ENCODE measurements at places on chromosomes 5 and 9.

DNA sequence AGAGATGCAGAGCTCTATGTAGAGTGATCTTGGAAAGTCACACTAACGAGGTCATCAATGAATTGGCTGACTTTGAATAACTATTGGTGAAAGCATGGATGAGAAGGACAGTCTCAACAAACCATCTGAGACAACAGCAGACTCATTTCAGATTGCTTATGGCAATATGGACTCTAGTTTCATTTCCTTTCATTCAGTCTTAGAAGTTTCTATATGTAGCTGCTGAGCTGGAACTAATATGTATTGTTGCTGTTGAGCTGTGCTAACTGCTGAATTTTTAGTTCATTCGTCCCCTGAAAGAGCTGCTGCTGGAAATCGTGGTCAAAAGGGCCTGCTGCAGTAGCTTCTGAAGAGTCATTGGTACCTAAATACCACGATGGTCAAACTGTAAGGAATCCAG, 31.3 kb downstream of the TNFSF15 start:
- DNase-seq, result no peak

- no peak for DNase-seq
These were observed 205.4 kb upstream of the PCSK5 start for GRCh38 chr9:75685062-75685461.

GRCh38 chr5:154388842-154389241, 57.0 kb upstream of the SAP30L start:
- no peak for DNase-seq

DNA sequence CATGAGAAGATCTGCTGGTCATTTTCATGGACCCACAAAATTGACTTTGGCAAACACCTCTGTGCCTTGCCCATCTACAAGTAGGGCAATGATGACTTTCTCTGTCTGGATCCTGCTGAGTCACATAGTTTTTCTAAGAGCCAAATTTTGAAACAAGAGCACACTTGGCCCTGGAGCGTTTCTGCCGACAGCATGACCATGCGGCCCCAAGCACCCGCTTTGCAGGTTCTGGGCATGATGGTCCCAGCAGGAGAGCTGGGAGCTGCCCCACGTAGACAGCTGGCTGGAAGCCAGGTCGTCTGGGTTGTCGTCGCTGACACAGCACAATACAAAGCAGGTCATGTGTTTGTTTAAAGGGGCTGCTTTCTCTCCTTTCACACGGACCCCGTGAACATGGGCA, 159.8 kb downstream of the SYK start:
- no peak for DNase-seq

GRCh38 chr9:95012035-95012708, 285.7 kb downstream of the AOPEP start:
- no peak for DNase-seq

- DNase-seq, result no peak
These were observed 382 bp upstream of the CDKN2B start for GRCh38 chr9:22009506-22009867.

GRCh38 chr5:65828022-65828896, 98.1 kb upstream of the ERBIN start:
- DNase-seq, result no peak

GRCh38 chr9:135239769-135240141, 152.3 kb downstream of the OLFM1 start:
- DNase-seq, result no peak

DNA sequence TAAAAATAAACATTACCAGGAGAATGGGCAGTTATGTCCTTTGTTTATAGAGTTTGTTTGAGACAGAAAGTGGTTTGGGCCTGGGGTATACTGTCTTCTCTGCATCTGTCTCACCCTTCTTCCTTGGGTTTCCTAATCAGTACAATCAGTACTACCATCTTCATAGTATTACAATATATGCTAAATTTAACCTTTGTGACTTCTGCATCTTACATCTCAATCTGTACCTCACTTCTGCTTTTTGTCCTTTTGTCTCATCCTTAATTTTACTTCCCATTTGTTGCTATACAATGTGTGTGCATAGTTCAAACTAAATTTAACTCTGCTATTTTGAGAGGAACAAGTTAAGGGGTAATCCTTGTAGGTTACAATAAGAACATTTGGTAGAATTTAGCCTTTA, 19.6 kb downstream of the FBXO38 start:
- no peak for DNase-seq

DNA sequence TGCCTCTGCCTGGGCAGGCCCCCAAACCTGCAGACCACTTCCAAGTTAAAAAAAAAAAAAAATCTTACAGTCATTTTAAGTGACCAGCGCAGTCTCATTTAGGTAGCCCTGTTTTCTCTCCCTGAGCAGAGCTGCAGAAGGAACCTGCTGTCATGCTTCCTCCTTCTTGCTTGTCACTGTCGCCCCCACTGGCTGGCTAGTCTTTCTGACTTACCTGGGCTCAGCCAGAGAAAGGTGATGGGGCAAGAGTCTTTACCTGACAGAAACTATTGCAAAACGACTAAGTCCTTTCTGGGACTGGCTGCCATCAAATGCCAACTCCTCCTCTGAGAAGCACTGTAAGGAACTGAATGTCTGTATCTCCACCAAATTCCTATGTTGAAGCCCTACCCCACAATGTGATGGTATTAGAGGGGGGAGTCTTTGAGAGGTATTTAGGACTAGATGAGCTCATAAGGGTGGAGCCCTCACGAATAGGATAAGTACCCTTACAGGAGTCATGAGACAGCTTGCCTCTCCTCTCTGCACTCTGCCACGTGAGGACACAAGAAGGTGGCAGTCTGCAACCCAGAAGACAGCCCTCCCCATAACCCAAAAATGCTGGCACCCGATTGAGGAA, 58.4 kb upstream of the SHC3 start:
- DNase-seq, result no peak

GRCh38 chr5:91223886-91224285, 159.2 kb downstream of the ARRDC3 start:
- no peak for DNase-seq

- DNase-seq, result no peak
These were observed 17.3 kb downstream of the NEURL1B start for GRCh38 chr5:172658391-172658790.

- DNase-seq, result no peak
These were observed 40.1 kb upstream of the GLIS3 start for GRCh38 chr9:4339836-4340560.

GRCh38 chr9:4140362-4140761, 159.5 kb downstream of the GLIS3 start:
- DNase-seq, result no peak

GRCh38 chr5:138631096-138631928, 56.1 kb upstream of the HSPA9 start:
- no peak for DNase-seq

- DNase-seq, result no peak
These were observed 72.9 kb downstream of the SERINC5 start for GRCh38 chr5:80182809-80183580.

DNA sequence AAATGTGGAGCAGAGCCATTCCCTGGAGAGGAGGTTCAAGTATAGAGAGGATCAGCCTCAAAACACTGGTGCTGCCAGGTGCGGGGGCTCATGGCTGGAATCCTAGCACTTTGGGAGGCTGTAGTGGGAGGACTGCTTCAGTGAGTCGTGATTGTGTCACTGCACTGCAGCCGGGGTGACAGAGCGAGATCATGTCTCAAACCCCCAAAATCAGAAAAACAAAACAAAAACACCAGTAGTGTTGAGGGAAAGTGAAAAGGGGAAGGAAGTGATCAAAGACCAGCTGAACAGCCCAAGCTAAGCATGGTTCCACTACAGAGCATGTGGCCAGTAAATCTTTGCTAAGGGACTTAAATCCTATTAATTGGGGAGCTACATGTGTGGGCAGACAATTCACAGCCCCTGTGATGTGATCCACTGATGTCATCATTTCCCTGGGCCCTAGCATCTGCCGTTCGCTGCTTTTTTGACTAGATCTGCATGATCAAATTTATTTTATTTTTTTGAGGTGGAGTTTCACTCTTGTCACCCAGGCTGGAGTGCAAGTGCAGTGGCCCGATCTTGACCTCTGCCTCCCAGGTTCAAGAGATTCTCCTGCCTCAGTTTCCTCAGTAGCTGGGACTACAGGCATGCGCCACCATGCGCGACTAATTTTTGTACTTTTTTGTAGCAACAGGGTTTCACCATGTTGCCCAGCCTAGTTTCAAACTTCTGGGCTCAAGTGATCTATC, 2.7 kb upstream of the PCBD2 start:
- peak; percentile 31 for DNase-seq

DNA sequence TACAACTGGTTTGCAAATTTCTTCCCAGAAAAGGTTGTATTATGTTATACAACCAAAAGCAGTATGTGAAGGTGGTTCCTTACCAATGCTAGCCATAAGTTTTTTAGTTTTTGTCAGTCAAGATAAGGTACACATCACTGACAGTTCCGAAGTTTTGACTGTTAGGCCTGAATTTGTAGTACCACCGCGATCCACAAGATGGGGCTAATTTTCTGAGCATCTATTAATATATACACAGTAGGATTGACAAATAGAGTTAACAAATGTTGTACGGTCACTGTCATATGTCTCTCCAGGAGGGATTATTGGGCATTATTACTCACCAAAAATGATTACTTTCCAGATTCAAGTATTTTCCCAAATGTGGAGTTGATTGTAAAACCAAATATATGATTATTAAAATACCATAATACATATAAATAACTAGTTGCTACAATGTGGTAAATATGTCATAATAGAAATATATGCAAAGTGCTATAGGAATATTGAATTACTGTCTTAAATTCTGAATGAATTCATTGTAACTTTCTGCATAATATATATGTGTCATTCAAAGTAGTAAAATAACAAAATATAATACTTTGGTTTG, 28.4 kb upstream of the LRRC19 start:
- peak; percentile 19 for DNase-seq

- DNase-seq, result no peak
These were observed 133.2 kb downstream of the MTX3 start for GRCh38 chr5:79857714-79858409.

DNA sequence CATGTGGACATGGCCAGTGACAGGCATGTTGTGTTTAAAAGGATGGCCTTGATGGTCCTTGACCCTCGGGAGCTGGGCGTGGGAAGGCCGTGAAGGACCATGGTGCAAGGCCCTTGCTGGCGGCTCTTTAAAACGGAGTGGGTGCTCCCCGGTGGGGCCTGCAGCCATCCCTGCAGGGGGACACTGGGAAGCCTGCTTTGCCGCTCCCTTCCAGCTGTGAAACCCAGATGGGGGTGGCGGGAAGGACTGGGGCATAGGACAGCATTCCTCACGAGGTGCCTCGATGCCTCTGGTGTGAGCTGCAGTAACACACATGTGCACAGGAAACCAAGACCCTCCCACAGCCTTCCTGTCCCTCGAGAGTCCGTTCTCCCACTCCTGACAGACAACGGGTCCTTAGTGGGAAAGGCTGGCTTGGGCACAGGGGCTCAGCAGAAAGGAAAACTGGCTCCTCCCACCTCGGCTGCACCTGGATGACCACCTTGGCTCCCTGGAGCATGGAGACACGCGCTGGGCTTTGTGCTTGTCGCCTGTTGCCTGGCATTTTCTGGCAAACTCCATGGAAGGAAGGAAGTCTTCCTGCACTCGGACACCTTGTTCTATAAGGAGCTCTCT, 30.3 kb upstream of the IRX4 start:
- DNase-seq, result no peak

- no peak for DNase-seq
These were observed 91.1 kb upstream of the ARRDC3 start for GRCh38 chr5:91474201-91474600.

- no peak for DNase-seq
These were observed 231.0 kb downstream of the RAB3C start for GRCh38 chr5:58813855-58814254.

- no peak for DNase-seq
These were observed 125.9 kb upstream of the FOXD4L5 start for GRCh38 chr9:65410926-65411325.

GRCh38 chr5:151132963-151133362, 24.6 kb downstream of the ANXA6 start:
- DNase-seq, result no peak

- DNase-seq, result no peak
These were observed 51.2 kb upstream of the TESK1 start for GRCh38 chr9:35553670-35554543.

DNA sequence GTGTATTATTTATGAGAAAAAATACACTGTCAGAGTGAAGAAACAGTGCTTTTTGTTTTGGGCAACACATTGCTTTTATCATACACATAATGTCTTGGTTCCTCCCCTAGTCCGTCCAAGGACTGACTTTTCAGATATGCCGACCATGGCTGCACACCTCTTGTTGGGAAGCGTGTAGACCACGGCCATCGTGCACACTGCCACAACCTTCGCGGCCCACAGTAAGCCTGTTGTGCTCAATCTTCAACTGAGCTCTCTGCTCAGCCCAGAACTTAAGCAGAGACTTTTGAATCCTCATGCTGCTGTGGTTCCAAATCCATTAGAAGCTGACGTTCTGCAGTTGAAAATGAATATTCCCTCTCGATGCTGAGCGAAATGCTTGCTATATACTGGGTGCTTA, 157.6 kb upstream of the IRX2 start:
- DNase-seq, result no peak

- no peak for DNase-seq
These were observed 161.9 kb downstream of the ALDH1A1 start for GRCh38 chr9:72790989-72791388.

- no peak for DNase-seq
These were observed 148.0 kb downstream of the RORB start for GRCh38 chr9:74645007-74645639.

DNA sequence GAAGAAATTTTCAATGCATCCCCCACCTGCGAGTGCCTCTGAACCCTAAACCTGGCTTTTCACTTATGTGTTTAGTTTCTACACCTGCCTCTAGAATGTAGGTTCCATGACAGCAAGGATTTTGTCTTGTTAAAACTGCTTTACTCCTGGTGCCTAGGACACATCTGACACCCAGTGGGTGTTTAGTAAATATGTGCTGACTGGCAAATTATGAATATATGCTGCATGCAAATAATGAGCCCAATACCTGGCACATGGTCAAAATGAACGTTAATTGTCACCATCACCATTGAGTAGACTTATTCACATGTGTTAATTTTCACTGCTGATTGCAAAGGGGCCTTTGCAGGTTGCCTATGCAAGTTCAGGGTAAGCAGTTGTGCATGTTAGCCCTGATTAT, 249.9 kb upstream of the WWC1 start:
- DNase-seq, result no peak

GRCh38 chr5:170562875-170563228, 59.0 kb downstream of the KCNIP1 start:
- no peak for DNase-seq

DNA sequence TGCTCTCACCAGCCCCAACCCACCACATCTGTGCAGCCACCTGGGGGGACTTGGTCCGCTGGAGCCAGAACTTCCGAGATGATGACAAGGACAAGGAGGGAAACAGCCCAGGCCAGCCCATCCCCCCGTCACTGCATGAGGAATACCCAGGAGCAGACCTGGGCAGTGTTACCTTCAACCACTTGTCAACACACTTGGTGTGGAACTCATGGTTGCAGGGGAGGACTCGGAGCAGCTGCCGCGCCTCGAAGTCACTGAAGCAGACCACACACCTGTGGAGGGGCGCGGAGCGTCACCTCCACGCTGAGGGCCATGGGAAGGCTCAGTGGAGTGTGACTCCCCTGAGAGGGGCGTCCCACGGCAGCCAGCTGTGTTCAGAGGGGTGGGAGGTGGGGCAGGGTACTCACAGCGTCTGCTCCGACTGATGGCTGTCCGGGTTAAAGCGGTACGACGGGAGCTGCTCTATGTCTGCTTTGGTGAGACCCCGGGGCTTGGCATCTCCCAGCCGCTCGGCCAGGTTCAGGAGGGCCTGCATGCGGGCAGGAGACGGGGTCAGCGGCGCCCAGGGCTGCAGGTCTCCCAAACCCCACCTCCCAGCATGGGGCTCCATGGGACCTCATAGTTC, 8.0 kb downstream of the RNF44 start:
- DNase-seq, result no peak

Data from GM12892 (cell line).